Foreskin melanocyte (primary cell): ENCODE measurements at places on chromosomes 1 and 21.

- DNase-seq, result no peak
These were observed 95.9 kb downstream of the GIPC2 start for GRCh38 chr1:78141531-78142231.

DNA sequence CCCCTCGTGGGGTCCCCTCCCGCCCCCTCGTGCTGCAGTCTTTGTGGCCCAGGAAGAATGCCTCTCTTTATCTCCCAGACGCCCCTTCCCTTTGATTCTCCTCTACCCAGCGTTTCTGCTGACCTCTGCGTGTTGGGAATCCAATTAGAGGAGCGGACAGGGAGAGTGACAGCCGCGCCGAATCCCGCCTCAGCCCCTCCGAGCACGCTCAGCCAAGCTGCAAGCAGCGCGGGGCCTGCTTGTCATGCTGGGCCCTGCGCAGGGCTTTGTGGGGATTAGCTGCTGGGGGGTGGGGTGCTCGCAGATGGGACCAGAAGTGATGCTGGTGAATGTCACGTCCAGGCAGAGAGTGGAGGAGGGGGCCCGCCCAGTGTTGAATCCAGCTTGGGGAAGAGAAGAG is 91.1 kb downstream of the EPHB2 start:
- DNase-seq, result no peak

- no peak for DNase-seq
These were observed 251.5 kb downstream of the GRIK3 start for GRCh38 chr1:36782785-36783184.

DNA sequence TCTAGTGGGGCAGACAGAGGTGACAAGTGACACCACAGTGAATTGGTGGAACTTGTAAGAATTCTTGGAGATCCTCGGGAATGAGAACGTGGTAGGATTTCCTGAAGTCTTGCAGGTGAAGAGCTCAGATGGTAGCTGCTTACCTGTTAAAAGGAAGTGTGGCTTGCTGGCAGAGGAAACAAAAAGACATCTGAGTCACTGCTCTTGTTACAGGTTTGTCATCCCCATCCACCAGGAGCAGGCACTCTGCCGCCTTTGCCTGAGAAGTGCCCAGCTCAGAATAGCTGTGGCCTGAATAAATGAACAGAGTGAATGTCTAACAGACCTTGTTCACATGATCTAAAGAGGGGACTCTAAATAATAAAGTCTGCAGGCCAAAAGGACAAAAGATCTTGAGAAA is 12.3 kb upstream of the ZSCAN20 start:
- no peak for DNase-seq

DNA sequence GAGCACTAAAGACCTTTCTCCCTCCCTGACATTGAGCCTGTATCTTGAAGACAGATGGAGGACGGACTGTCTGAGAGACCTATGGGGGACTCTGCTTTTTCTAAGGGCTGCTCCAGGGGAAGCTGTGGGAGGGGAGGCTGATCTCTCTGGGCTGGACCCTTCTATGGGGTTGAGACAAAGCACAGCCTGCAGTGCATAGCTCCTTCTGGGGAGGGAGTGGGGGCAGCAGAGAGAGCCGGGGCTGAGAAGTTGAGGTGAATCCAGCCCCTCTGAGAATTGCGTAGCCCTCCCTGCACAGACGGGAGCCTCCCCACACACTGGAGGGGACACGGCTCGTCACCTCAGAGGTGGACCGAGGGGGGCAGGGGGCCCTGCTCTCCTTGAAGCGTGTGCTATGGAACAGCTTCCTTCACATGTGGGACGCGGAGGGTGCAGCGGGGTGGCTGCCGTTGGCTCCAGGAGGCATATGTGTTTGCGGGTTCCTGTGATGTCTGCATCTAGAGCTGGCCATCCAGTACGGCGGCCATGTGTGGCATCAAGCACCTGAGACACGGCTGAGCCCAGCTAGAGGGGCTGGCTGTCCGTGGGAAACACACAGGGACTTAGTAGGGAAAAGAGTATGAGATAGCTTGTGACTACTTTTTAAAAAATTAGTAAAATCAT is 299.1 kb downstream of the CAMTA1 start:
- no peak for DNase-seq

- DNase-seq, result peak; percentile 12
These were observed 81.0 kb downstream of the CNIH3 start for GRCh38 chr1:224696891-224697765.
